ENCODE measurements at places on chromosomes 13 and 19. TPM values are rescaled to one million over a fixed set of nuclear protein-coding genes. Genes with fewer than 3 reads are reported as not detected.

DNA sequence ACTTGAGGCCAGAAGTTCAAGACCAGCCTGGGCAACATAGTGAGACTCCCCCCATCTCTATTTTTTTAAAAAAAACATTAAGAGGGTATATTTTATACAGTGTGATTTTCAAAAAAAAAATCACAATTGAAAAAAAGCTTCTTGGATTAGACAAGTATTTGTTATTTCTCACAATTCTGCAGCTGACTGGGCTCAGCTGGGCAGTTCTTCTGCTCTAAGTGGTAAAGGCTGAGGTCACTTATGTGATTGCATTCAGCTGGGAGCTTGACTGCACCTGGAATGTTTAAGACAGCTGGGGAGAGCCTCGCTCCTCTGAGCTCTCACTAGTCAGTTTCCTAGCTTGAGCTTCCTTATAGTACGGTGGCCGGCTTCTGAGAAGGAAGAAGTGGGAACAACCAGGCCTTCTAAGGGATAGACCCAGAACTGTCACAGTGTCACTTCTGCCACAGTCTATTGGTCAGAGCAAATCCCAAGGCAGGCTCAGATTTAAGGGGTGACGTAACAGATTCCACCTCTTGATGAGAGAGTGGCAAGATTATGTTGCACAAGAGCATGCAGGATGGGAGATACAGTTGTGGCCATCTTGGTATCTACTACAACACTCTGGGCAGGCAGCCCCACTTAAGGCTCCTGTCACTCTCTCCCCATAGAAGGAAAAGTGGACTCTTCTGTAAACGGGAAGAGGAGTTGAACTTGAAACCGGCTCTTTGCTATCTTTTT is 19.7 kb upstream of the IRGC start:
- DNase-seq, result no peak

Gene CABP5
- not detected for total RNA-seq

GRCh38 chr13:26585136-26585535 is 27.7 kb downstream of the WASF3 start:
- DNase-seq, result no peak

DNA sequence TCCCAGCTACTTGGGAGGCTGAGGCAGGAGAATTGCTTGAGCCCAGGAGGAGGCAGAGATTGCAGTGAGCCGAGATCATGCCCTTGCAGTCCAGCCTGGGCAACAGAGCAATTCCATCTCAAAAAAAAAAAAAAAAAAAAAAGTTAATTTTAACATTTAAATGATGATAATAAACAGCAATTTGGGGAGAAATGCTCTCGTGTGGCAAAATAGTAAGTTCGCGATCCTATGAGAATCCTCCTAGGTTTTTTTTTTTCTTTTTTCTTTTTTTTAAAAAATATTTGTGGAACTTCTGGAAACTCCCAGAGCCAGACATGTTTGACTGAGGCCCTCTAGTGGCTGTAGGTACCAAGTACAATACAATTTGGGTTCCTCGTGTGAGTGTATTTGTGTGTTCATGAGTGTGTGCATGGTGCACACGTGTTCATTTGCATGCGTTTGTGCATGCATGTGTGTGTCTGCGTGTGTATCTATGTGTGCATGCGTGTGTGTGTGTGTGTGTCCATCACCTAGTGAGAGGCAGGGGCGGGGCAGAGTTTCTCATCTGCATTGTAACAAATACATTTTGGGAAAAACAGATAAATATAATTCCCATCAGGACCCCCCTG is 31.2 kb downstream of the TMPRSS9 start:
- peak; percentile 65 for DNase-seq

DNA sequence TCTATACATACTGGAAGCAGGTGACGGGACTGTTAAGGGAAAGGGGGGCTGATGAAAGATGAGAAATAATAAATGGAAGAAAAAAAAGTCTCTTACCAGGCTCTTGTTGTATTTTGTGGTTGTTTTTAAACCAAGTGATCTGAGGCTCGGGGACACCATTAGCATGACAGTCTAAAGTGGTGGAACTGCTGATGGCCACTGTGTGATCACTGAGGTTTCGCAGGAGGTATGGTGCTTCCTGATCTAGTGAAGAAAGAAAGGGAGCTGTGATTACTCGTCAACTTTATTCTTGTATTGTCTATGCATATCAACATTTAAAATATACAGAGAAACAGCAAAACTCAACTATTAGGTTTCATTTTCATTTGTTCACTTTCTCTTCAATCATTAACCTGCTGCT is 110.1 kb downstream of the FLT1 start:
- DNase-seq, result no peak

DNA sequence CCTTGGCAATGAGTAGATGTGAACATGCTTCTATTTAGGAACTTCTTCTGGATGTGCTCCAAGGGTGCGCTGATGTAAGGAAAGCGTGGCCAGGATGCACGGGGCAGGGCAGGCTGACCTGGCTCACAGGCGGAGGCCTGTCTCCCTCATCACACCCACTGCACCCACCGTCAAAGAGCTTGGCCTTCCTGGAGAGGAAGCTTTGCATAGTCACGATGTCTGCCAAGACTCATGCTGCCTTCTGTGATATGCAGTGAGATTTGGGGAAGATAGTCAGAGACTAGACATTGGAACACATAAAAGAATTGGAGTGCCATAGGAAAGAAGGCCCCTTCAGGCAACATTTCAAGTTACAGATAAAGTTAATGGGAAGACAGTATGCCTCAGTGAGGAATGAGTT is 82.0 kb downstream of the MYO16 start:
- DNase-seq, result no peak

Gene B3GNT8
- not detected for total RNA-seq

DNA sequence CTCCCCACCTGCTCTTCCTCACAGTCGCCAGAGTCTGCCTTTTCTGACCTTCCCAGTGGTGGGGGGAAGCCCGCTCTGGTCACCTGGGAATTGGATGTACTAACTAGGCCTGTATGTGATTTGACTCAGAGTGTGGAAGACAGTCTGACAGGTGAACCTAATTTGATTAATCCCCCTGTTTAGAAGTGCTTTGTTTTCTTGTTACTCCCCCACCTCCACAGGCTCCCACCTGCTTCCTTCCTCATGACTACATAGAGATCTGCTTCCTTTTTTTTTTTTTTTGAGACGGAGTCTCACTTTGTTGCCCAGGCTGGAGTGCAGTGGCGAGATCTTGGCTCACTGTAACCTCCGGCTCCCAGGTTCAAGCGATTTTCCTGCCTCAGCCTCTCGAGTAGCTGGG is 44.0 kb downstream of the COG3 start:
- no peak for DNase-seq

Gene SLC25A30
- 7.1 TPM for total RNA-seq

GRCh38 chr19:4772566-4772965 is 19.0 kb upstream of the FEM1A start:
- DNase-seq, result no peak

DNA sequence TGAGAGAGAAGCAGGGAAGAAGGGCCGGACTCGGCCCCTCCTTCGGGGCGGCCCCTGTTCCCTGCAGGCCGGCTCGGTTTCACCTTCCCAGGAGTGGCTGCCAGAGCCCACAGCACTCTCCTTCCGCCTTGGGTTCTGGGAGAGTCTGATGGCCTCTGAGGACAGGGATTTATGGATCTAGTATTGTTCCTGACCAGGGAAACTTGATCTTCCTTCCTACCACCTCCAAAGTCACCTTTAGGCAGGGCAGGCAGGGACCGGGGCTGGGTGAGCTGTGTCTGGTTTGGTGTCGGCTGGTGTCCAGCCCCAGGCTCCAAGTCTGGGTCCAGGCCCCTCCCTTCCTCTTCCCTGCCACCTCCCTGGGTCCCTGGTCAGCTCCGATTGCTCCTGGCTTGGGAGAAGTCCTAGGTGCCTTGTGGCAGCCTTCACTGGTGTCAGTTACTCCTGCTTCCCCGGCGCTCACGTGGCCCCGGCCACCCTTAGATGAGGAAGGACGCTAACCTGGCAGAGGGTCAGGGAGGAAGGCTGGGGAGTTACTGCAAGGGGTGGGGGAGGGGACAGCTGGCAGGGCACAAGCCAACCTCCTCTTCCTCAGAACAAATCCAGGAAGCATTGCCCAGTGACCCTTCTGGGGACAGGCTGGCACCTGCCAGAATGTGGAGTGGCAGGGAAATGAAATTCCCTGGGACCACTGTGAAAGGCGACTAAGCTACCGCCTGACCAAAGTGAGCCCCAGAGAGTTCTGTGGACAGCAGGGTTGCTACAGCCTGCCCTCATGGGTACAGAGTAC is 18.8 kb downstream of the RFX1 start:
- no peak for DNase-seq

- DNase-seq, result no peak
Measured at GRCh38 chr19:4338441-4339355, at the start of gene STAP2. Gene STAP2, minus strand, starts transcription at chr19:4338827. Its CDS starts 74 bp downstream, at chr19:4338753.

- DNase-seq, result no peak
Measured at GRCh38 chr19:39710333-39710890, 6.1 kb downstream of the LGALS14 start.

- DNase-seq, result no peak
Measured at GRCh38 chr19:51365965-51366388, at the start of gene ETFB. Gene ETFB, minus strand, starts transcription at chr19:51366388. Its CDS starts 62 bp downstream, at chr19:51366326.

- no peak for DNase-seq
Measured at GRCh38 chr13:49063011-49063410, 87.3 kb downstream of the FNDC3A start.

- no peak for DNase-seq
Measured at GRCh38 chr19:41426952-41427646, at the start of gene B3GNT8. Gene B3GNT8, minus strand, starts transcription at chr19:41427374. Its CDS starts 596 bp downstream, at chr19:41426778.

Gene GGACT
- 0.92 TPM for total RNA-seq

Gene SLC25A42
- total RNA-seq, result 6.3 TPM

DNA sequence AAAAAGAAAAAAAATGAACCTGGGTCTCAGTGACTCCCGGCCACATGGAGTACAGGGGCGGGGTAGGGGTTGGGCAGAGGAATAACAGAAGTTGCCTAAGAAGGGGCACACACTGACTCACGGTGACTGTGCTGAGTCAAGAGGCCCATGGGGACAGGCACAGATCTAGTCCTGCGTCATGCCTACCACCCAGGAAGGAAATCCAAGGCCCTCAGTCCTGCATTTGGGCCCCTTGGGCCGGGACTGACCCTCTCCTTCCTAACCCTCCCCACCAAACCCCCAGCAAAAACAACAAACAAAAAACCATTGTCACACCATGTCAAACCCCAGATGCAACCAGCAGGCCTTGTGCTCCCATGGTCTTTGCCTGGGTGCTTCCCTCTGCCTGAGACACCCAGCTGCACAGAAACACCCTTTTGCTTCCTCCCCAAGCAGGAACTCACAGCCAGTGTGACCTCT is 9.6 kb upstream of the NOTCH3 start:
- peak; percentile 92 for DNase-seq

Gene FSD1
- total RNA-seq, result 26.7 TPM

DNA sequence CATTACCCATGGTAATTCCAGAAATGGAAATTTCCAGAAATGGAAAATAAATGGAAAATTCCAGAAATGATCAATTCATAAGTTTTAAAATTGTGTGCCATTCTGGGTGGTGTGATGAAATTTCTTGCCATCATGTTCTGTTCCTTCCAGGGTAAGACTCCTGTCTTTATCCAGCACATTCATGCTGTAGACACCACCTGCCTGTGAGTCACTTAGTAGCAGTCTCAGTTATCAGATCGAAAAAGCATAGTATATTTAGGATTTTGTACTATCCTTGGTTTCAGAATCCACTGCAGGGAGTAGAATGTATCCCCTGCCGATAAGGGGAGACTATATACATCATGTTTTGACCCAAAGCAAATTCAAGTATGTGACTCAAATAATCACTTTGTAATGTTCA is 26.7 kb upstream of the CSNK1A1L start:
- no peak for DNase-seq

DNA sequence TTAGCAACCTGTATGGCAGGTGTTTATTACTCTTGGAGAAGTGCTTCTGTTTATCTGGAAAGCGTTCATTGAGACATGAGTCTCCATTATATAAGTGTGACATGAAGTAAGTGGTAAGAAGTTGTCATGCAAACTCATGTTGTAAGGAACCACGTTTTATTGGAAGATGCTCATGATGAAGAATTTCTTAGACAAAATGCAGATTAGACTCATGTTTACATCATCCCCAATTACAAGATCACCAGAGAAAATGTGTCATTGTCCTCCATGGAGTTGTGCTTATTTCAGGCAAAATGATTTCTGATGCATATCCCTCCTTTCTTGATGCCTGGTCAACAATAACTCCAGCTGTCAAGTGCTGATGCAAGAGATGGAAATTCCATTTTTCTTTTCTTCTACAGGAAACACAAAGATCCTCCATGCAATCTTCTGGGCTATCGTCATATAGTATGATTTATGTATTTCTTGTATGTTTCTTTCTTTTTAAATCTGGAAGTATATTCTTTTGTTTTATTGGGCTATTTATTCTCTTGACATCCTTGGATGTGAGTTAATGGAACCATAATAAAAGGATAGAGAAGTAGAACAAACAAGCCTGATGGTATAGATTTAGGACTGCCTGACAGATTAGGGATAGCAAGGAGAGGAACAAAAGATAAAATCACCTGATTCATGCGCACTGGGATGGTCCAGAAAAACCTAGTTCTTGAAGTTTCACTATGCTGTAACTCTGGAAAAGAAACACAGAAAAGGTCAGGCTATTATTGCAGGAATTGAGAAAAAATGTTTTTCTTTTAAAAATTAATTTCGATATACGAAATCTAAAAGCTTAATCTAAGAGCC is 50.7 kb upstream of the DIAPH3 start:
- DNase-seq, result no peak

DNA sequence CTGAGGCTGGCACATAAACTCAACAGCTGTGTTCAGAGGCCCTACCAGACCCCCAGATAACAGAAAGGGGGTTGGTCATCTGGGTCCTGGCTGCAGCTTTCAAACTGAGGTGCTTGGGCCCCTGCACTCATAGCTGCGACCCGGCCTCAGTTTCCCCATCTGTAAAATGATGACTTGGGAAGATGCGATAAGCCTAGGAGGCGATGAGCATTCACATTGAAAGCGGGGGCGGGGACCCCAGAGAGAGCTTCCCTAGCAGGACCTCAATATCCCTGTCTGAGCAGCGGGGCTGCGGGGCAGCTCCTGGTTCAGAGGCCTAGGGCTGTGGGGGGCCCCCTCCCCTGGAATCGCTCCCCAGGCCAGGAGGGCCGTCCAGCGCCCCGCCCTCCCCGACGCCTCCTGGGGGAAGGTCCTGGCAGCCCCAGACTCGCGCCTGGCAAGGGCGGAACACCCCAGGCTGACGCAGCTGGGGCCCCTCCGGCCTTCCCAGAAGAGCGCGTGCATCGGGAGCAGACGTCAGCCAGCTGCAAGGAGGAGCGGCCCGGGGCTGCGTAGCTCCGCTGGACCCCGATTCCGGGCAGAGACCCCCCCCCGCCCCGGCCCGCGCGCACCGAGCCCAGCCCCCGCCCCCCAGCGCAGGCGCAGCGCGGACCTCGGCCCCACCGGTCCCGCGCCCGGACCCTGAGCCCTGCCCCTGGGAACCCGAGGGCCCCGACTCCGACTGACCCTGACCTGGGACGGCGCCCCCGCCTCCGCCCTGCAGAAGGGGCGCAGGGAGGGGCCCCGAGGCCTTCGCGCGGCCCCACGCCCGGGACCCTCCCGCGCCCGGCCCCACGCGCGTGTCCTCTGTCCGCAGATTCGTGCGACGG is 3.5 kb downstream of the FSTL3 start:
- DNase-seq, result peak; percentile 48

Gene METTL21C
- not detected for total RNA-seq

- DNase-seq, result no peak
Measured at GRCh38 chr13:51148952-51149573, 38.0 kb upstream of the C13orf42 start.

- no peak for DNase-seq
Measured at GRCh38 chr19:28435551-28436271, 777.2 kb downstream of the UQCRFS1 start.

Gene SIGLECL1
- total RNA-seq, result 0.39 TPM
